ENCODE measurements at places on chromosomes 12 and 14. TPM values are rescaled to one million over a fixed set of nuclear protein-coding genes. Genes with fewer than 3 reads are reported as not detected.

SDR9C7 gene
- total RNA-seq = not detected

RNU4-1 gene
- 1,839 TPM for total RNA-seq

CCDC196 gene
- not detected for total RNA-seq

OSGEP gene
- 50.7 TPM for total RNA-seq

CFAP54 gene
- total RNA-seq = 0.67 TPM

RASAL1 gene
- total RNA-seq = 13.4 TPM

ACSM4 gene
- total RNA-seq = not detected

ESRRB gene
- 0.36 TPM for total RNA-seq

AP5M1 gene
- total RNA-seq = 44.9 TPM

STYK1 gene
- total RNA-seq = 1.6 TPM

CCND2 gene
- total RNA-seq = 502 TPM

TCL1B gene
- not detected for total RNA-seq

CLEC6A gene
- total RNA-seq = not detected

TMEM63C gene
- 2.1 TPM for total RNA-seq

KLHL33 gene
- 0.29 TPM for total RNA-seq

GALNT9 gene
- total RNA-seq = 0.42 TPM

BDKRB1 gene
- not detected for total RNA-seq

CRIP2 gene
- total RNA-seq = 1.3 TPM

EEA1 gene
- total RNA-seq = 20.1 TPM

MYL6B gene
- total RNA-seq = 96.3 TPM

CLEC4C gene
- not detected for total RNA-seq

TPH2 gene
- total RNA-seq = not detected

CELA1 gene
- 0.26 TPM for total RNA-seq

GALNT8 gene
- total RNA-seq = 1.5 TPM

KRT72 gene
- total RNA-seq = 0.31 TPM
